Stimulated activated CD8-positive, alpha-beta memory T cell treated with anti-CD3 and anti-CD28 coated beads, Interleukin-4, amount 100 ng/mL, for 24 hours (primary cell): ENCODE measurements at places on chromosomes 2 and 18.
A peak's percentile ranks its signal among the peaks of the same experiment; 100 is the strongest.

- DNase-seq, result peak; percentile 24
Observed at GRCh38 chr2:71545572-71546274, 92.4 kb downstream of the DYSF start.

- no peak for DNase-seq
Observed at GRCh38 chr2:21404827-21405625, 281.3 kb downstream of the TDRD15 start.

DNA sequence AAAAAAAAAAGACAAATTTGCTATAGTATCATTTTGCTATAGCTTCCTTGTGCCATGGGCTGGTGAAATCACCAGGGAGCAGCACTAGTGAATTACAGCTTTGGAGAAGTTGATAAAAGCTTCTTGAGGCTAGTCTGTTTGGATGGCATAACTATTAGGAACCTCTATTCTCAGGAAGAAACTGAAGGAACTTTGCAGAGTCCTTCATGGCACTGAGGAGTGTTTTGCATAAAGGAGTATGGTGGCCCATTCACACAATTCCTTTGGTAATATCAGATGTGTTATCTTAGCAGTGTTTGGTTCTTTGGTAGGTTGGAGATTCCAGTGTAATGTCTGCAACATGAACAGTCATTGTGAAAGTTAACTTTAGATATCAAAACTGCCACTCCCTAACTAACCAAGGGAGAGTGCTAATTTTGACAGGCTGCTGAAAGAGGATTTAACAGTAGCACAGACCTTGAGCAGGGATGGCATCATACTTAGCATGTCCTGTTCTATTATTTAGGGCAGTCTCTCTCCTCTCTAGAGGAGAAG lies 76.6 kb upstream of the ZFP36L2 start:
- DNase-seq, result no peak

DNA sequence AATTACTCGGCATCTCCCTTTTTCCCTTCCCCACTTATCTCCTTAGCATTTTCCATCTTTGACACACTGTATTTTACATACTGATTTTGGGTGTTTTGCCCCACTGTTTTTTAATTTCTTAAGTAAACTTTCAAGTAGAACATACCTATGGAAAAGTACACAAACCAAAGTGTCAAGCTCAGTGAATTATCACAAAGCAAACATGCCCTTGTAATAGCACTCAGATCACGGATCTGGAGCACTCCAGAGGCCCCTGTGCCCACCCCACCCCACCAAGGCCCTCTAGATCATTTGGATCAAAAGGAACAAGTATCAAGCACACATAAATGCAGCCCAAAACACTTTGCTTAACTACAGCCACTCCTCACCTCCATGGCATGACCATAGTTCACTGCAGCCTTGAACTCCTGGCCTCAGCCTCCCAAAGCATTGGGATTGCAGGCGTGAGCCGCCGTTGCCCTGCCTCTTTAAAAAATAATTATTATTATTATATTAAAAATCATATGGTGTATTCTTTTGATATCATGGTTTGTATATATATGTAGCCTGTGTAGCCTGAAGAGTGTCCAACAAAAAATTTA lies 38.1 kb downstream of the FER1L5 start:
- no peak for DNase-seq

DNA sequence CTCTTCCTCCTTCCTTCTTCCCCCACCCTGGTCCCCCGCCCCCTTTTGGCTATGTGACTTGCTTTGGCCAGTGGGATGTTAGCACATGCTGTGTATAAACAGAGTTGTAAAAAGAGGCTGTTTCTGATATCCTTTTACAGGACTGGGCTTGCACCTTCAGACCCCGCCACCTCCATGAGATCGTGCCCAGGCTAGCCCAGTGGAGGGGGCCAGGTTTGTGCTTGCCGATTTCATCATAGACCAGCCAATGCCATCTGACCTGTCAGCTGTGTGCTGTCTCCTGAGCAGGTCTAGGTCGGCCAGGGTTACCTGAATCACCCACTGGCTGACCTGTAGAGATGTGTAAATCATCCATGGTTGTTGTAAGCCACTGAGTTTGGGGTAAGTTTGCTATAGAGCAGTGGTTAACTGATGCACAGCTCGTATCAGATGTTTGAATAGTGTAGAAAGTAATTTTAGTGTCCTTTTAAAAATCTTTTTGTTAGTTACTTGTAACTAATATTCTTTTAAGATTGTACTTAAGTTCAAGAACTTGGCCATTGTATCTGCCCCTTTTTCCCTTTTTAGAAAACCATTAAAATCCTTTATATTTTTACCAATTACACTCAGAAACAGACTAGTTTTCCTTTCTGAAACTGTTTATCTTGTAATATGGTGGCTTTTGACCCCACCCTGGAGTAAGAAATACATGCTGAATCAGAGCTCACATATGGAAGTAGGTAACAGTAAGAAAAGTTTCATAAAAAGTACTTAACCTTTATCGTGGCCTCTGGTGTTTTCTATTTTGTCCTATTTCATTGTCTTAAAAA lies 122.0 kb upstream of the MGAT5 start:
- no peak for DNase-seq

DNA sequence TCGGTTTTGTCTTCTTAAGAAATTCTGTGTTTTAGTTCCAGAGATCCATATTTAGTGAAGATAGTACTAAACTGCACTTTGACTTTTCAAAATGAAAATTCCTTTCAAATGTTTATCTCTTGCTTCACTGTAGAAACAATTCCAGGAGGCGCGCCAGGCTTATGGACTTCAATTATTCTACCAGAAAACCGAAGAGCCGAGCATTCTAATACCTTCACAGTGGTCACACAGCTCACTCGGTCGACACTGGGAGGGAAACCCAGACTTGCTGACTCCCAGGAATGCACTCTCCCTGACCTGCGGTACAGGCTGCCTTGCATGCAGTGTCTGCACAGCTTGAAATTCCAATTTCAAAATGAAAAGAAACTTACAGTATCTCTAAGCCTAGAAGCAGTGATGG lies 119.9 kb upstream of the PIEZO2 start:
- DNase-seq, result no peak

DNA sequence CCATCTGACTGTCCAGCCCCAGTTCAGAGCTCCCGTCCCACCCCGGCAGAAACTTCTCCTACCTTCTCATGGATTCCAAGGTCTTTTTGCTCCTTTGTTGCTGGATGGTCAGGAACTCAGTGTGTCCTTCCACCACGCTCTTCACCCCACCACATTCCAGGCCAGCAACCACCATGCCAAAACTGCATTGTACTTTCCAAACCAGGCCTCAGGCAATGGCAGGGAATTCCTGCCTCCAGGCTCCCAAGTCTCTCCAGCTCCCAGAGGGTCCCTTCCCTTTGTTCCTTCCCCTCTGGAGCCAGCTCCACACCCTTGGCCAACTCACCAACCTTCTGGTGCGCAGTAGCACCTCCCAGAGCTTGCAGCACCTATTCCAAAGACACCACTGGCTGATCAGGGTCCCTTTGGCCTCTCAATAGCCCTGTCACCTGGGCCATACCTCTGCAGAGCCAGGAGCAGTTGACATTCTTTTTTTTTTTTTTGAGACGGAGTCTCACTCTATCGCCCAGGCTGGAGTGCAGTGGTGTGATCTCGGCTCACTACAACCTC lies 8.1 kb downstream of the CHMP1B start:
- DNase-seq, result no peak

DNA sequence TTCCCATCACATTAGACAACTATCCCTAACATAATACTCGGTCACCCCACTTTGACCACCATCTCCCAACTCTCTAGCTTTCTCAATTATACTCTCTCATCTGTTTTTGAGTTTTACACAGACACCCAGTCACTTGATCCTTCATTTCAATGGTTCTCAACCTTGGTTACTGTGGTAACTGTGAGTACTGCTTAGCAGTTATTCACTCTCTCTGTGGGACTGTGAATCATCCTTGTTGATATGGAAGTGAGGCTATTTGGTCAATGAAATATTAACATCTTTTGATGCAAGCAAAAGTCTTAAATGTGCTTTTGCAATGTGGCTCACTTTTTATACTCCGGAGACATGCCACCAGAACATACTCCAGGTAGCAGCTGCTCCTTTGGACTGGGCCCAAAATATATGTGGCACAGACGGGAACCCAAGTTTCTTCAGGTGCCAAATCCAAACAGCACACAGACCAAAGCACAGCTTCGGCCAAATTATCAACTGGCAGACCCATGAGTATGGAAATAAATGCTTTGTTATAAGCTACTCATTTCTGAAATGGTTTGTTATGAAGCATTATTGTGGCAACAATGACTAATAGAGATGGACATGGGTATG lies 75.0 kb upstream of the SLC25A52 start:
- no peak for DNase-seq

DNA sequence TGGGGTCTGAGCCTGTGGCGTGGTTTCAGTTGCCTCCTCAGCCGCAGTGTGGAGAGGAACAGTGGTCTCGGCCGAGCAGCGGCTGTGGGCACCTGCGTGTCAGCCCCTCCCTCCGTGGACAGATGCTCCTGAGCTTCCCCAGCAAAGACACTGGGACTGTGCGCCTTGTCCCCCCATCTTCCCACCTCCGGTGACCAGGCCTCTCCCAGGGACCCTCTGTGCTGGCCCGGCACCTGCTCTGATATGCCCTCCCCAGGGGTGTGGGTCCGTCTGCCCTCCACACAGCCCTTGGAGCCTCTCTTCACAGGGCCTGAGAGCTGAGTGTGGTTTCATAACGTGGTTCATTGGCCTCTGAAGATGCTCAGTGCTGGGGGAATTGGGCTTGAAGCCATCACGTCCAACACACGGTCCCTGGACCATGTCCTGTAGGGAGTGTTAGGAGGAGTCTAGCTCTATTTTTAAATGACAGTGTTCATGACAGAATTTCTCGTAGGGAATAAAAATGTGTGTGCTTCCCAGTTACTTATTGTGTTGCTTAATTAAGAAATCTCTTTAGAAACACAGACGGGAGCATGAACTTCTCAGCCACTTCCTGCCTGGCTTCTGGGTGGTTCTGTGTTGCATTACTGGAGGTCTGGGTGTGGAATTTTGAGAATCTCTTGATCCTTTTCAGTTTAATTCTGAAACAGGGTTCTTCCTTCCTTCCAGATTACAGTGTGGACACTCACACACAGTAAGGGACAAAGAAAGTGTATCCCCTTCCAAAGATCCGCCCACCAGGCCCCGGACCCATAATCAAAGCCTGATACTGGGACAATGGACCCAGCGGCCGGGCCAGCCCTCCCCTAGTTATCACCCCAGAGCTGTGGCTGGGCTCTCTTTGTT lies 110.7 kb downstream of the NFATC1 start:
- DNase-seq, result no peak

DNA sequence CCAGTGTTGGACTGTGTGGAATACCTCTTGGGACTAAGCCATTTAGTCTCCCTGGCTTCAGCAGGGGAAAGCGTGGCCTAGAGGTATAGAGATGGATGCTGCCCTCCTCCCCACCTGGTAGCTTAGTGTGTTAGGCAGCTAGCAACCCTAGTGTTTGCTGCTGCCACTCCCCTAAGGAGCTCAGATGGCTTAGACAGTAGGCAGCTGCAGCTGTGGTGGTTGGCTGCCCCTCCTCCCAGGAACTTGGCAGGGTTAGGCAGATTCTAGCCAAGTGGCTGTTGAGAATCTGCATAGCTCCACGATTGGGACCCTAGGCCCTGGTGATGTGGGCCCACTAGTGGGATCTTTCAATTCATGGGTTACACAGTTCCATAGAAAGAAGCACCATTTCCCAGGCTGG lies 550.4 kb upstream of the CHAC2 start:
- no peak for DNase-seq

DNA sequence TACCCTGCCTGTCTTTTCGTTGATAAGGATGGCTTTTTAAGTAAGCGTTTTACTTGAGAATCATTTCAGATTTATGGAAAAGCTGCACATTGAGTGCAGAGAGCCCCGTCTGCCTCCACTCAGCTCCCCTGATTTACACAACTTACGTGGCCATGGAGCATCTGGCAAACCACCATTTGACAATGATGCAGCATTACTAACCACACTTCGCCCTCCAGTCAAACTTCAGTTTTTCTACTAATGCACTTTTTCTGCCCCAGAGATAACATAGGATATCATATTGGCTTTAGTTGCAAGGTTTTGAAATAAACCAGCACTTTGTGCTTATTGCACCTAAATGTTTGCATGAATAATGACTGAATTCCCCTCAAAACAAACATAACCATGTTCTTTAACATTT lies 165.1 kb upstream of the TPO start:
- no peak for DNase-seq

- DNase-seq, result no peak
Observed at GRCh38 chr2:1884933-1885580, 140.7 kb upstream of the PXDN start.

DNA sequence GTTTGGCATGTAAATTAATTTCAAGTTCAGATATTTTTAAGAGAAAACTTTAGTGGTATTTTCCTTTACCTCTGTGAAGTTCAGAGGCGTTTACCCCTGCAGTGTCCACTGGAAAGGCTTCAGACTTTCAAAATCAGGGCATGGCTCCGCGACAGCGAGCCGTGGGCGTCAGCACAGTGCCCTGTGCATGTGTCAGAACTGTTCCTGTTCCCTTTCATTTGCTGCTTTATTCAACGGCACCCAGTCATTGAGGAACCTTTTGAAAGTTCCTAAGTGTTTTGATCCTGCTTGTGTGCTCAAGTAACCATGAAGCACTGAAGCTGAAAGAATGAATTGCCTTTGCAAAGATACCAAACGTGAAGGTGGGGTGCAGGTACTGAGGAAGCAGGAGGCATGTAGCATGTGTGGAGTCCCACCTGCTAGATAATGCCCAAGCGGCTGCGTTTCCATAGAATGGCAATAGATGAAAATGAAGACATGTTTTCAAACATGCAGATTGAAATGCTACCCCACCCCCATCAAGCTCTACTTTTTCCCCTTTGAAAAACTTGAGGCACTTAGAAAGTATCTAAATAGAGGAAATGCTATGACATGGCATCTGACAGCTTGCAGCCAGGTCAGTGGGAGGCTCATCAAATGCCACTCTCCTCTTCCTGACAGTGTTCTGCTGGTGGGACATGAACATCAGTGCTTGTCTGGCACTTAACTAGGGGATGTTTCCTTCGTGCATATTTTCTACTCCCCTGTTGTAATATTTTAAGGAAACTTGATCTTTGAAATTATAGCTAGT lies 148.6 kb downstream of the ZNF236 start:
- no peak for DNase-seq

DNA sequence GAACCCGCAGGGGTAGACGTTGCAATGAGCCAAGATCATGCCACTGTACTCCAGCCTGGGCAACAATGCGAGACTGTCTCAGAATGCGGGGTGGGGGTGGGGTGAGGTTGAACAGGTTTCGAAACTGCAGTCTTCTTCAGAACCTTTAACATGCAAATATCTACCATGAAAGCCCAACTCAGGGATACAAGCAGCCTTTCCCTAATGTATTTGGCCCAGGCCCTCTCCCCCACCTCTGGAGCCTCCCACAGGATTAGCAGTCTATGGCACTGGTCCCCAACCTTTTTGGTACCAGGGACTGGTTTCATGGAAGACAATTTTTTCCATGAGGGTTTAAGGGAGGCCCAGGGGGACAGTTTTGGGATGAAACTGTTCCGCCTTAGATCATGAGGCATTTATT lies 53.5 kb downstream of the CCBE1 start:
- no peak for DNase-seq

DNA sequence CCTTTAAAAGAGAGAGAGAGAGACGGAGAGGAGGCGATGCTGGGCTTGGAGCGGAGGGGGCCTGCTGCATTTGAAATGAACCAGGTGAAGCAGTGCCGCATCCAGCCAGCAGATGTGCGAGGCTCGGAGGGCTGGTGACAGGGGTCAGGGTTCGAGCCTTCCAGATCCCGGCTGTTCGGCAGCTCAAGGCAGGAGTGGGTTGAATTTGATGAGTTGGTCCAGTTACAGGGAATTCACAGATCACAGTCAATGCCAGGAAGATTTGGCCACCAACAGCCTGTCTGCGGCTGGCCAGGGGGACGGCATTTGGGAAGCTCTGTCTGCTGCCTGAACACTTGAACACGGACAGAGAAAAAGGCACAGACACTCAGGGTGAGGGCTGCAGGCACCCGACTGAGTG lies 48.6 kb downstream of the PTGR3 start:
- DNase-seq, result no peak
